ENCODE measurements at places on chromosomes 3 and 15. TPM values are rescaled to one million over a fixed set of nuclear protein-coding genes. Genes with fewer than 3 reads are reported as not detected.
A peak's percentile ranks its signal among the peaks of the same experiment; 100 is the strongest.

The KCTD6 gene
- 5.3 TPM for polyA plus RNA-seq

The NR2E3 gene
- 0.18 TPM for polyA plus RNA-seq

DNA sequence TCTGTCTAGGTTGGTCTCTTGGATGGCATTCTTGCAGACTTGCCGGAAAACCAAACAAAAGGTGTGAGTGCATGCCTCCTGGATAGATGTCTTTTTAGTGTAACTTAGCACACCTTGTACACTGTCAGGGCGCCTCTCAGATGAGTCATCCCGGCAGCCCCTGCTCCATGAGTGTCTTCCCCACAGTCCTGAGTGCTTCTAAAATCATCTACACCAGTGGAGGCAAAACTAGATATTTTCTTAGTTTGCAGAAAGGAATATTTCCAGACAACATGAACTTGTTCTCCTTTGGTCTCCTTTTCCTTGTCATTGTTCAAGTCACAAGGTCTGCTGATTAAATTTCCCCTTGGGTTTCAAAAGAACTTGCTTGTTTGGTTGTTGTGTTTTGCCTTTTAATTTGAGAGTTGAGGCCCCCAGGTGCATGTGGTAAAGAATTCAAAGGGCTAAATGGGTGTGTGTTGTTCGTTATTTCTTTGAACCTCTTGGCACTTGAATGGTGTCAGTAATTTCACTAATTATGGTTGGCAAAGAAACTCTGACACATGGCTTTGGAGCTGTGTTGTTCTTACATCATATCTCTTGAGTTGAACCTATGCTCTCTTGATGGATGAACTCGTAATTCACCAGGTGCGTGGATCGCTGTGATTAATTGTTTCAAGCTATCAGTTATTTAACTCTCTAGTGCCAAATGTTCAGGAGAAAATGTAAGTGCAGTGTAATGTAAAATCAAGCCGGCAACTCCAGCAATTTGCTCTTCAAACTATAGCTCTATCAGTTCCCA is 98.2 kb downstream of the IGF1R start:
- H3K36me3 ChIP-seq, result no peaks in the 10 kb centered on the region
- no peak for DNase-seq
- H3K4me1 ChIP-seq, result peaks cover 44% of the 10 kb centered on the region

The CIP2A gene
- 2.3 TPM for polyA plus RNA-seq

The HRH1 gene
- polyA plus RNA-seq, result 15.1 TPM

The SLC12A1 gene
- polyA plus RNA-seq, result not detected

- no peak for DNase-seq
- H3K27ac ChIP-seq, result peak overlapping the region; percentile 15
- H3K27me3 ChIP-seq, result no peaks in the 10 kb centered on the region
- H3K4me3 ChIP-seq, result no peak overlapping the region
These were observed 148.4 kb upstream of the ATP11B start for GRCh38 chr3:182644790-182645433.

The HOMER2 gene
- polyA plus RNA-seq, result 12.4 TPM

GRCh38 chr15:78216276-78217104 is 17.9 kb downstream of the ACSBG1 start:
- no peak overlapping the region for H3K27ac ChIP-seq
- no peak overlapping the region for H3K4me3 ChIP-seq
- peaks cover 18% of the 10 kb centered on the region for H3K4me1 ChIP-seq
- H3K36me3 ChIP-seq, result no peaks in the 10 kb centered on the region

- H3K4me1 ChIP-seq, result no peaks in the 10 kb centered on the region
- no peak for DNase-seq
- no peaks in the 10 kb centered on the region for H3K27me3 ChIP-seq
- H3K27ac ChIP-seq, result no peak overlapping the region
These were observed 8.9 kb upstream of the ARHGEF26 start for GRCh38 chr3:154112146-154112852.

DNA sequence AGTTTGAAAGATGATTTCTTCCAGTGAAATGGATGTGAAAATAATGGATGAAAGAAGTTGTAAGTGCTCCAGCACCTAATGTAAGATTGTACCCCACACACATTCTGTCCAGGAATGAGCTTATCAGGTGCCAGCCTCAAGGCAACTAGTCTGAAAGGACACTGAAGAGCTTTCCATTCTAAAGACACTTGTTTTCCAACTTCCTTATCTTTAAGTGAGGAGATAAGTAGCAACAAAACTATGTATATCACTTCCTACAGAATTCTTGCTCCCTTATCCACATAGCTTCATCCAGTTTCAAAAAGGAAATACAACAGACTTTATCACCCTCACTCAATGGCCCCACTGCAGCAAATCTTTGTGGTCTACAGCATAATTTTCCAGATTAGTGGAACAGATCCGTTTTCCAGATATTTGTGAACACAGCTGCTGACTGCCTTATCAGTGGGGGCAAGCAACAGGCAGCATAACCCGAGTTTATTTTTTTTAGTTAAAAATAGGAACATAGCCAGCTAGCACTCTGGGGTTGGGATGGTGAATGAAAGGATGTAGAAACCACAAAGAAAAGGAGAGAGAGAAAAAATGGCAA is 60.6 kb downstream of the CD200R1L start:
- no peak overlapping the region for H3K4me3 ChIP-seq
- DNase-seq, result no peak
- H3K4me1 ChIP-seq, result peaks cover 8% of the 10 kb centered on the region

- peaks cover 9% of the 10 kb centered on the region for H3K4me1 ChIP-seq
- H3K4me3 ChIP-seq, result no peak overlapping the region
- H3K36me3 ChIP-seq, result no peaks in the 10 kb centered on the region
- no peak for DNase-seq
These were observed 99.3 kb upstream of the SLC24A5 start for GRCh38 chr15:48021336-48022086.

GRCh38 chr3:171123915-171124314 is 97.4 kb upstream of the SLC2A2 start:
- no peak overlapping the region for H3K27ac ChIP-seq
- H3K36me3 ChIP-seq, result no peaks in the 10 kb centered on the region
- no peaks in the 10 kb centered on the region for H3K27me3 ChIP-seq
- no peaks in the 10 kb centered on the region for H3K4me1 ChIP-seq
- H3K4me3 ChIP-seq, result no peak overlapping the region

DNA sequence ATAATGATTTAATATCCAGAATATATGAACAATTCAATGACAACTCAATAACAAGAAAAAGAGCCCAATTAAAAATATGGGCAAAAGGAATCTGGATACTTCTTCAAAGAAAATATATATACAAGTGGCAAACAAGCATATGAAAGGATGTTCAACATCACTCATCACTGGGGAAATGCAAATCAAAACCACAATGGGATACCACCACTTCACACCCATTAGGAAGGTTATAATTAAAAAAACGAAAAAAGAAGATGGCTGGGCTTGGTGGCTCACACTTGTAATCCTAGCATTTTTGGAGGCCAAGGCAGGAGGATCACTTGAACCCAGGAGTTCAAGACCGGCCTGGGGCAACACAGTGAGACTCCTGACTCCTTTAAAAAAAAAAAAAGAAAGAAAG is 4.1 kb downstream of the CCDC12 start:
- no peak overlapping the region for H3K4me3 ChIP-seq
- no peaks in the 10 kb centered on the region for H3K27me3 ChIP-seq
- peaks cover 14% of the 10 kb centered on the region for H3K4me1 ChIP-seq
- H3K36me3 ChIP-seq, result peaks cover 16% of the 10 kb centered on the region

- H3K27ac ChIP-seq, result no peak overlapping the region
- H3K27me3 ChIP-seq, result no peaks in the 10 kb centered on the region
- DNase-seq, result no peak
- no peaks in the 10 kb centered on the region for H3K36me3 ChIP-seq
- no peaks in the 10 kb centered on the region for H3K4me1 ChIP-seq
These were observed 83.3 kb upstream of the KCNH8 start for GRCh38 chr3:19065027-19065426.

GRCh38 chr3:12807601-12808359 is 11.3 kb downstream of the CAND2 start:
- DNase-seq, result no peak
- no peak overlapping the region for H3K4me3 ChIP-seq
- no peaks in the 10 kb centered on the region for H3K27me3 ChIP-seq
- no peaks in the 10 kb centered on the region for H3K36me3 ChIP-seq

The NUSAP1 gene
- 39.5 TPM for polyA plus RNA-seq

DNA sequence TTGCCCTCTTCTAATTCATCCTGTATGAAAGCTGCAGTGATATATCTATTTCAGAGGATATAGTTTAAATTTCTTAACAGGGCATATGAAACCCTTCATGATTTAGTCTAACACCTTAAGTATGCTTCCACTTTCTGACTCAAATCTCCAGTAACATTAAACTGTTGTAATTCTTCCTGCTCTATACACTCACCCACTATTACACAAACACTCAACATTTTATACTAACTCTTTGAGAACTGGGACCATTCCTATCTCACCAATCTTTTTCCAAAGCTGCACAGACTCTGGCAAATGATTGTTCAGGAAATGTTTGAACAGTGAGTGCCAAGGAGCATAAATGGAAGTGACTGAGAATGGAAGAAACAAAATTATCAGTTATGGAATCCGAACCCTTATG is 560.4 kb upstream of the DPPA4 start:
- H3K27ac ChIP-seq, result no peak overlapping the region
- H3K36me3 ChIP-seq, result no peaks in the 10 kb centered on the region
- H3K4me3 ChIP-seq, result no peak overlapping the region
- no peak for DNase-seq

GRCh38 chr3:188365184-188365583 is 211.2 kb downstream of the LPP start:
- DNase-seq, result no peak
- peaks cover 2% of the 10 kb centered on the region for H3K4me1 ChIP-seq
- H3K4me3 ChIP-seq, result no peak overlapping the region
- no peak overlapping the region for H3K27ac ChIP-seq

The PLSCR1 gene
- 42.4 TPM for polyA plus RNA-seq

The CACNA2D2 gene
- polyA plus RNA-seq, result 0.04 TPM

The RTP1 gene
- polyA plus RNA-seq, result not detected

DNA sequence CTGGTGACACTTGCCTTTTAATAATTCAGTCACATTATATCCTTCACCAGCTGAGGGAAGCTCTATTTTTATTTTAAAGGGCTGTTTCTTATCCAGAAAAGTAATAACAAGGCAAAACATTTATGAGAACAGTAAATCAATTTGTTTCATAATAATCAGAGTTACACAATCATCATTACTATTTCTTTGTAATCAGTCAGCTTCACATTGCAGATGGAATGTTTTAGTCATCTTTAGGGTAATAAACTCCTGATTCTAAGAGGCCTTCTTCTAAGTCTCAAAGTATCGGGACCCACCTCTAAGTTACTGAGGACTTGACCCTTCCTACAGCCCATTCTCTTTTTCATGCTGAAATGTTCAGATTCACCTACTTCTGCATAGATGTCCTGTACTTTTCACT is 298.3 kb upstream of the TGFBR2 start:
- no peaks in the 10 kb centered on the region for H3K36me3 ChIP-seq
- no peaks in the 10 kb centered on the region for H3K27me3 ChIP-seq
- no peak overlapping the region for H3K27ac ChIP-seq
- DNase-seq, result no peak

- no peaks in the 10 kb centered on the region for H3K27me3 ChIP-seq
- peak; percentile 1 for DNase-seq
- no peak overlapping the region for H3K27ac ChIP-seq
- H3K36me3 ChIP-seq, result no peaks in the 10 kb centered on the region
- H3K4me1 ChIP-seq, result no peaks in the 10 kb centered on the region
- no peak overlapping the region for H3K4me3 ChIP-seq
These were observed 10.1 kb downstream of the SCN10A start for GRCh38 chr3:38805765-38806386.

DNA sequence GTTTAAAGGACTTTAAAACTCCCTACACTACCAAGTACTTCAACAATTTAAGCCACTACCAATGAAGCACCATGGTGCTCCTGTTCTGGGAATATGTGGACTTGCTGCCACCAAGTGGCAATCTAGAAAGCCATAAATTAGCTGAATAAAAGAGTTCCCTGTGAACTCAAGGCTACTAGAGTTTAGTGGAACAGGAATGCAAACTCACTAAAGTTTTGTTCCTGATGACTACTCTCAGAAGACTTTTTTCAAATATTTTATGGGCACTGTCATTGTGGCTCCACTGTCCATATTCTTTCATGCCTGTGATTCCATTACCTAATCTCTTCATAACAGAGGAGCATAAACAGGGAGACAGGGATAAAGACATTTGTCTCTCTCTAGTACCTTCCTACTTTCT is 63.9 kb downstream of the TMCC1 start:
- no peak overlapping the region for H3K4me3 ChIP-seq
- no peaks in the 10 kb centered on the region for H3K27me3 ChIP-seq
- peaks cover 17% of the 10 kb centered on the region for H3K4me1 ChIP-seq
- peaks cover 3% of the 10 kb centered on the region for H3K36me3 ChIP-seq

DNA sequence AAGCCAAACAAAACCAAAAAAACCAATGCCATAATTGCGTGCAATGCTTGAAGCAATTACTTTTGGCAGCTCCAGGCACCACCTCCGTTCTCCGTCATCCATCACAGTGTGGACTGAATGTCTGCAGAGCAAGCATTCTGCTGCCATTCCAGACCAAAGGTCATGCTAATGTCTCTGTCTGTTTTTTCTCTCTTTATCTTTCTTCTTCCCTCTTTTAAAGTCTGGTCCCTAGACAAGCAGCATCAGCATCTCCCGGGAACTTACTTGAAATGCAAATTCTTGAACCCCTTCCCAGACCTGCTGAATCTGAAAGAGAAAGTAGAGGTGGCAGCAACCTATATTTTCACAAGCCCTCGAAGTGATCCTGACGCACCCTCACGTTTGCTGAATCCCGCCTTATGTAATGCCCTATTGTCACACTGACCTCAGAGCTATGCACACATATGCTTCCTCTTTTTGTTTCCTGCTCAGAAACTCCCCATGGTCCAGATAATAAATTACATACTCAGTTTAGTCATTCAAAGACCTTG is 297.3 kb upstream of the PROK2 start:
- no peaks in the 10 kb centered on the region for H3K4me1 ChIP-seq
- peaks cover 8% of the 10 kb centered on the region for H3K27me3 ChIP-seq
- no peak overlapping the region for H3K27ac ChIP-seq
- no peaks in the 10 kb centered on the region for H3K36me3 ChIP-seq

GRCh38 chr3:47475029-47475569 is 642 bp downstream of the SCAP start:
- H3K27ac ChIP-seq, result peak overlapping the region; percentile 69
- peak overlapping the region; percentile 99 for H3K4me3 ChIP-seq
- H3K4me1 ChIP-seq, result peaks cover 17% of the 10 kb centered on the region
- no peaks in the 10 kb centered on the region for H3K27me3 ChIP-seq
- H3K36me3 ChIP-seq, result no peaks in the 10 kb centered on the region
- no peak for DNase-seq

- no peak for DNase-seq
- no peaks in the 10 kb centered on the region for H3K36me3 ChIP-seq
- H3K4me1 ChIP-seq, result peaks cover 10% of the 10 kb centered on the region
- H3K4me3 ChIP-seq, result no peak overlapping the region
- no peaks in the 10 kb centered on the region for H3K27me3 ChIP-seq
These were observed 38.8 kb downstream of the CBLB start for GRCh38 chr3:105829871-105830622.

The CORO2B gene
- 0.13 TPM for polyA plus RNA-seq

- H3K27me3 ChIP-seq, result no peaks in the 10 kb centered on the region
- no peak overlapping the region for H3K4me3 ChIP-seq
- no peaks in the 10 kb centered on the region for H3K36me3 ChIP-seq
These were observed 75.2 kb upstream of the HERC1 start for GRCh38 chr15:63908991-63909390.

Measured in keratinocyte (primary cell).